ENCODE measurements at places on chromosomes 16 and 17.
A peak's percentile ranks its signal among the peaks of the same experiment; 100 is the strongest.

GRCh38 chr16:51383909-51384308 lies 232.8 kb upstream of the SALL1 start:
- no peak for DNase-seq

- no peak for DNase-seq
Observed at GRCh38 chr16:19127674-19128131, 13.9 kb downstream of the ITPRIPL2 start.

DNA sequence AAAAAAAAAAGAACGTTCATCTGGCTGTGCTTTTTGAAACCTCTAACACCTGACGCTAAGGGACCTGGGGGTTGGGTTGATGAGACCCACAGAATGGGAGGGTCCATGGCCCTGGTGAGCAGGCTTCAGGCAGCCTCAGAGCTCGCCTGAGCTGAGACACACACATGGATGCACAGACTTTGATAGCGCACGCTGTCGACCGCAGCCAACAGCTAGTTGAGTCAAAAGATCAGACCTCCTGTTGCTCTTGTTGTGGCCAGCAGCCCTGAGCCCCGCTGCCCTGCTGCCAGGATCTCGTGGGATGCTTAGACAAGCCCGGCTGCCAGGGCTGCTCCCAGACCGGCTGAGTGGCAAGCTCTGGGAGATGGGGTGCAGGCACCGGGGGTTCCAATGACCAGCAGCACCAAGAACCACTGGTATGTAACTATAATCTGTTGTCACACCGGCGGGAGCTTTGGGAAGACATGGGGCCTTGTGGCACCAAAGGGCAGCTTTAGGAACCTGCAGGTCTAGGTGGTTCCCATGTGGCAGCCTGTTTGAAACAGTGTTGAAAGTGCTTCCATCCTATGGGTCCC lies 20.0 kb upstream of the MEAK7 start:
- DNase-seq, result no peak

GRCh38 chr16:86667035-86667434 lies 88.7 kb downstream of the FOXL1 start:
- DNase-seq, result no peak

DNA sequence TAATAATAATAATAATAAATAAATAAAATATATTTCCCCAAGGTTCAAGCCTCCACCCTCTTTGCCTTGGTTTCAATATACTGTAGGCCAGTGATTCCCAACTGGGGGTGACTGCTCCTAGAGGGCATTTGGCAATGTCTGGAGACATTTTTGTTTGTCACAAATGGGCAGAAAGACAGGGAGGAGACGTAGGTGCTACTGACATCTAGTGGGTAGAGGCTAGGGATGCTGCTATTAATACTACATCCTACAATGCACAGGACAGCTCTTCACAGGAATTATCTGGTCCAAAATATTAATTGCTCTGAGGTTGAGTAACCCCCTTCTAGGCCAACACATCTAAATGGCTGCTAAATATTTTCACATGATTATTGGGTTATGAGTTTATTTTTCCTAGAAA lies 12.8 kb upstream of the PRR14 start:
- DNase-seq, result no peak

- DNase-seq, result peak; percentile 62
Observed at GRCh38 chr16:1580956-1581355, 30.9 kb downstream of the IFT140 start.

DNA sequence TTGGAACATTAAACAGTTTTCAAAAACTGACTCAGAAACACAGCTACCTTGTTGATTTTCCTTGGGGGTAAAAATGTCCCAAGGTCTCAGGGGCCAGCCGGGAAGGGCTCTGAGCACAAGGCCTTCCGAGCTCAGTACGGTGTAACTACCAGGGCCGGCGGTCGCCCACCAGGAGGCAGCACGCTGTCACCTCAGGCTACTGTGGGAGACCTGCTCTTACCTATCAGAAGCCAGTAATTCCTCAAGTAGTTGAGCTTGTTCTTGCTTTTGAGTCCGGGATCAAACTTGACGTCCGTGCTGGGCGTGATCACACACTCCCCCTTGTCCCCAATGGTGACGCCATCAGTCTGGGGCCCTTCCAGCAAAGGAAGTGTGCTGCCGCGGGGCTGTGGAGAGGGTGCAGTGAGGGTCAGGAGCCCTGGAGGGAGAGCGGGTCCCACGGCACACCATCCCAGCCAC lies 43.4 kb upstream of the ICAM2 start:
- peak; percentile 54 for DNase-seq

- DNase-seq, result no peak
Observed at GRCh38 chr16:23607726-23608125, 11.6 kb upstream of the NDUFAB1 start.

GRCh38 chr16:87202346-87202745 lies 114.8 kb downstream of the C16orf95 start:
- no peak for DNase-seq

DNA sequence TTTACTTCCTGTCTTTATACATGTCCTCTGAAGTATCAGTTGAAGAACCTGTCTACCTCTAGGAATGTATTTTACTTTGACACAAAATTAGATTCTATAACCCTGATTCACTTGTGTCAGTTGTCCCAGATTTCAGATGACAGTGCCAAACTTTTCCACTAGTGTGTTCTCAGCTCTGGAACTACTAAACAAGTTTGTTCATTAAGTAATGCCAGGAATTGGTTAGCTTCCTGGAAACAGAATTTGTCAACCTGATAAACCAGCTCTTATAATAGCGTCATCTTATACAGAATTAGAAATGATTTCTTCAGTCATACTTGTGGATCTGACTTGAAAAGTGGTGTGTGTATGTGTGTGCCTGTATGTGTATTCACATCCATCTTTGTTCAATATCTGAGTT lies 7.4 kb downstream of the MAP3K3 start:
- DNase-seq, result no peak

- peak; percentile 24 for DNase-seq
Observed at GRCh38 chr16:75754141-75754540, 27.9 kb upstream of the CPHXL start.

- DNase-seq, result no peak
Observed at GRCh38 chr16:31055613-31056012, 18.4 kb downstream of the ZNF668 start.

DNA sequence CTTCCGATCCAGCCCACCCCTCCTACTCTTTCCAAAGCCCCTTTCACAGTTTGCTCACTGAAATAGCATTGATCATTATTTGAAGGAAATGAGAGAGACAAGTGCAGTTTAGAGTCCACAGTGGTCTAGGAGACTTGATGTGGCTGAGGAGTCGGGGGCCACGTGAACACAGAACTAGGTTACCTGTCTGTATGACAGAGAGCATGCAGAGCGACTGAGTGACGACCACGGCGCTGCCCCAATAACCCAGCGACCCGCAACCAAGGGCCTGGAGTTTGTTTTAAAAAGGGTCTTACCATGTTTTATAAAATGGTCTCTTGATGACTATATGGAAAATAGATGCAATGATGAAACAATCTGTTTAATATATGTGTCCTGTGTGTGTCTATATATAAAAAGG lies 39.5 kb downstream of the NDEL1 start:
- DNase-seq, result no peak

GRCh38 chr17:37513711-37514110 lies 24.0 kb downstream of the DUSP14 start:
- no peak for DNase-seq

DNA sequence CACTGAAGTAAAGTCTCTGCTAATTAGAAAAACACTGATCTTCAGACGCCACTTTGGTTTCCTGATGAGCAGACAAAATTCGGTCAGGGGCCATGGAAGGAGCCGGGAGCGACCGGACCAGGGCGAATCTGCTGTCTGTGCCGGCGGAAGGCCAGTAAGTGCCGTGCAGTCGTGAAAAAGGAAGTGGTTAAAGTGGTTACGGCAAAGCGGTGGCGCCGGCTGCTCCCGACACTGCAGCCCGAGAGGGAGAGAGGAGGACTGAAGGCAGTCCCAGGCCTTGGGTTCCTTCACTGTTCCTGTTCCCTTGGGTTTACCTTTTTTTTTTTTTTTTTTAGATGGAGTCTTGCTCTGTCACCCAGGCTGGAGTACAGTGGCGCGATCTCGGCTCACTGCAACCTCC lies 17.3 kb upstream of the HEXD start:
- no peak for DNase-seq

GRCh38 chr17:13640551-13640950 lies 38.8 kb upstream of the HS3ST3A1 start:
- no peak for DNase-seq

DNA sequence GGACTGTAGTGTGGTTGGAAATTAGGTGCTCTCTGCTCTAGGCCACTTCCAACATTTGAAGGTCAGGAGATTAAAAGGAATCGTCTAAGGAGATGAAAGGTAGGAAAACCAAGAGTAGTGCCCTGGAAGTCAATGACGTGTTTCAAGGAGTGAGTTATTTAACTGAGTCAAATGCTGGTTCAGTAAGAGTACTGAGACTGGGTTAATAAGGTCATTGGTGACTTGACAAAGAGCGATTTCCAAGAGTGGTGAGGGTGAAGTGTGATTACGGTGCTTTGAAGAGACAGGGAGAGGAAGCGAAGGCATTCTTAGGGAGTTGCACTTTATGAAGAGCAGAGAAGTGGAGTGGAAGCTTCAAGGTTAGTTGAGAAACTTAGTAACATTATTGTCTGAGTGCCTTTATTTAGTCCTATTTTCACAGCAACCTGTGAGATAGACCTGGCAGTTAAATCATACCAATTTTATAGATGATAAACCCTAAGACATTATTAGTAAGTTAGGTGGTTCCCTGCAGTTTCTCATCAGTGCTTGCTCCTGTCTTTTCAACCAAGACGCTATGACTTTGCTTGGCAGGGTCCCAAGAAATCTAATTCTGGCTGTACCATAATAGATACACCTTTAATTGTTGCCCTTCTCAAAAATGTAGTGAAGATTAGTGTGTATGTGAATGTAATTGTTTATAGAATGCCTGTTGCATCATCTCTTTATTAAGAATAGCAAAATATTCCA lies 5.9 kb downstream of the ZNF207 start:
- no peak for DNase-seq

GRCh38 chr16:74623214-74623838 lies 16.4 kb upstream of the GLG1 start:
- DNase-seq, result no peak

DNA sequence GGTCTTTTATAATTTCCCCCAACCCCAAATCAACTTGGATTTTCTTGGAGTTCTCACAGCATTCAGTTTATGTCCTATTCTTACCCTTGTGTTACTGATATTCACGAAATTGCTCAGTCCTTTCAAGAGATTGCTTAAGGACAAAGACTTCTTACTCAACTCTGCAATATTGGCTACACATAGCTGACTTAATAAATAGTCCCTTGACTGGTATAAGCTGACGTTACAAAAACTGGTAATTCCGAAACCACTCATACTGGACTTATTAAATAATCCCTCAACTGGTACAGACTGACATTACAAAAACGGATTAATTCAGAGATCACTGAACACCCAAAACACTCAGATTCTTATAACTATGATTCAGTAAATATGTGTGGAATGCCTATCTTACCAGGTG lies 860 bp downstream of the TIGD7 start:
- DNase-seq, result no peak

DNA sequence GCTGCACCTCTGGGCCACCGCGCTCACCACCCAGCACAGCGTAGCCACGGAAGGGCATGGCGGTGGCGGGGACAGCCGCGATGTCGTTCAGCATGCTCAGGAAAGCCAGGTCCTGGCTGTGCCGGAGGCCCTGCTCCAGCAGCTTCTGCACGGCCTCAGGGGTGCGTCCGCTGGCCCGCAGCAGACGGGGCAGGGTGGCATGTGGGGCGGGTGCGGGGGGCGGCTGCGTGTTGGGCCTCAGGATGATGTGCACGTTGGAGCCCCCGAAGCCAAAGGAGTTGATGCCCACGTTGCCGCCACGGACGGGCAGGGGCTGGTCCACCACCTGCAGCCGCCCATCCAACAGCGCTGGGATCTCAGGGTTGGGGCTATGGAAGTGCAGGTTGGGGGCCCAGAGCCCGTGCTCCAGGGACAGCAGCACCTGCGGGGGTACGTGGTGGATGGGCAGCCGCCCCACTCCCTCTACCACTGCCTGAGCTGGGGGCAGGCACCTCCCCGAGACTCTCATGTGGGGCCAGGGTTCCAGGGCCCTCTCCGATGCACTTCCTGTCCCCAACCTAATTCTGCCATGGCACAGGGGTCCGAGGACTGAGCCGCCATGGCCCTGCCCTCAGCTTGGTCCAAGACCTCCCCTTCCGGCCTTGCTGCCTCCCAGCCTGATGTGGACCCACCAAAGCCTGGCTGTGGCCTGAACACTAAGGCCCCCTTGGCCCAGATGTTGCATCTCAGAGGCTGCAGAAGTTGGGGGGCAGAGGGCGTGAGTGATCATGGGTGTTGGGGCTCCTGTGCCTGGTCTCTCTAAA lies 6.6 kb downstream of the FASN start:
- DNase-seq, result no peak

GRCh38 chr16:10552998-10553491 lies 27.4 kb downstream of the EMP2 start:
- DNase-seq, result no peak

DNA sequence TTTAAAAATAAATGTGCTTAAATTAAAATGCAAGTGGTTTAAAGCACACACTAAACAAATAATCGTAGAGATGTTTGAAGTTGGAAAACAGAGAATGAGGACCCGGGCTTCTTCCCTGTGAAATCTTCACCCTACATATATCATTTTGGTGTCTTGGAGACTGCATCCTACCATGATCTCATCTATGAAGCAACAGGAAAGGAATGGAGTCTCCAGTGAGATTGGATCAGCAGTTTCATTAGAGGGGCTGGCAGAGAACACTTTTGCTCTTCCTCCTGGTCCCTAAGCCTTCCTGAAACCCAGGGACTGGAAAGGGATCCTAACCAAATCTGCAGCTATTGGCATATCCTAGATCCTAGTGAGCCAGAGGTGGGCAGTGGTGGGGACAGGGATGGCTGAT lies 85.0 kb downstream of the GRIN2A start:
- no peak for DNase-seq

DNA sequence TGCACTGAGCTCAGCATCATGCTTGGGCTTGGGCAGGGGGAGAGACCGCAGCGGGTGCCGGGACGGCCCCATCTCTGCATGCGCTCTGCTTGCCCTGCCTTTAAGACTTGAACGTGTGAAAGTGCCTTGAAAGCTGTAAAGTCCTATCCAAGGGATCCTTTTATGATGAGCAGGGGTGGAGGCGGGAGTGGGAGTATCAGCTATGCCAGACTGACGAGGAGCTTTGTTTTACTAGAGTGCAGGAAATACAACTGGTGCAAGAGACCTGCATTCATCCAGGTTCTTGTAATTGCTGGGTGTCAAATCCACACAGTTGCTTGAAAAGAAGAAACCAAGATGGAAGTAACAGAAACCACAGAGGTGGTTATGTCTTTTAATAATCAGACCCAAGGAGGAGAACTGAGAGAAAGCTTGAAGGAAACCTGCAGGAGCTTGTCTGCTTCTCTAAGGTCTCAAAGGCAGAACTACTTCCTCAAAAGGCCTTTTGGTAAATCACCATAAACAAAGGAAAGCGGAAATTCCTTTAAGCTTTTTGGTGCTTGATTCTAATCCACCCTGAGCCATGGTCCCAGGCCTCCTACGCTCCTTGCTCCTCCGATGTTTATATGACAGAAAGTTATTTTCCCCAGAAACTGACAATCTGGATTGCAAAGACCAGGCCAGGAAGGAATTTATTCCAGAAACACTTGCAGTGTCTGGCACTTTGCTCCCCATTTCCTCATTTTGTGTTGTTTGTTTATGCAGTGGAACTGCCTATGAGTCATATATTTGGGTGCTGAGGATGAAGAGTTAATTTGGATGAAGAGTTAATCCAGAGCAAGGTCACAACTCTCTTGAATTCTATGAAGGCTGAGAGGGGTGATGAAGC lies 51.3 kb upstream of the FBXO47 start:
- no peak for DNase-seq

- no peak for DNase-seq
Observed at GRCh38 chr16:83669456-83669855, 138.3 kb upstream of the HSBP1 start.
